SK-MEL-5 (cell line): ENCODE measurements at places on chromosomes 4 and X. TPM values are rescaled to one million over a fixed set of nuclear protein-coding genes. Genes with fewer than 3 reads are reported as not detected.

The DMD gene
- total RNA-seq: 12.8 and 12.9 TPM in 2 replicates

- no peak for DNase-seq
These were observed 99.6 kb downstream of the IQCM start for GRCh38 chr4:149715822-149716585.

- peak; percentile 20 for DNase-seq
These were observed 255.8 kb downstream of the UNC5C start for GRCh38 chr4:95293014-95293413.

The DDX53 gene
- total RNA-seq: not detected in 2 replicates

- DNase-seq: no peak
These were observed 15.8 kb downstream of the DCUN1D4 start for GRCh38 chr4:51858605-51859202.

DNA sequence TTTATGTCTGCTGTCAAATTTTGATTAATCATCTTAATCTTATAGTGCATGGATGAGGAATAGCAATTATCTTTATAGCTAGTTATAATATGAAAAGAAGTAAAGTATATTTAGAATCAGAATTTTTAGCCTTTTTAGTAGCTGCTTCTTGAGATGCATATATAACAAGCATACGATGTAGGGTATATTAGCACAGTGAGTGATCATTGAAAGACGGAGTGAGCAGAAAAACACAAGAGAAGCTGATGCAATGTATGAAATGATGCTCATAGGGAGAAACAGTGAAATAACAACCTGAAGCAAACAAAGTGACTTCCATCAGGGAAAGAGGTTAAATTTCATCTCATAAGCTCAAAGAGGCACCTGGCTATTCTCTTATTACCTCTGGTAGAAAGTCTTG, 77.0 kb downstream of the GLRA3 start:
- no peak for DNase-seq

DNA sequence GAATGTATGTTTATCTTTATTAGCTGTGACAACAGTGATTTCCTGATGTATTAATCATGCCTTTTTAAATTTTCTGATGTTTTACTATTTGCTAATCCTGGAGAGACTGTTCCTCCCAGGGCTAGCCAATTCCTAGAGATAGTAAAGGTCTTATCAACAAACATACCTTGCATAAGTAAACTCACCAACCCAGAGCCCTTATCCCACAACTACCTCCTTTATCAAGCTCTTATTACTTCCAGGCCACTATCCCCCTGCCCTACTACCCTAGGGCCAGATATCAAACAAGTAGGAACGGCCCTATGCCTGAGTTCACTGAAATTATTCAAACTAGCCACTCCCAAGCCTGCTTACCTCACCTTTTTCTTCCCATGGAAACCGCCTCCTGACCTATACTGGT, 58.2 kb upstream of the NPNT start:
- no peak for DNase-seq

GRCh38 chr4:38500433-38500832, 163.6 kb upstream of the KLF3 start:
- no peak for DNase-seq

DNA sequence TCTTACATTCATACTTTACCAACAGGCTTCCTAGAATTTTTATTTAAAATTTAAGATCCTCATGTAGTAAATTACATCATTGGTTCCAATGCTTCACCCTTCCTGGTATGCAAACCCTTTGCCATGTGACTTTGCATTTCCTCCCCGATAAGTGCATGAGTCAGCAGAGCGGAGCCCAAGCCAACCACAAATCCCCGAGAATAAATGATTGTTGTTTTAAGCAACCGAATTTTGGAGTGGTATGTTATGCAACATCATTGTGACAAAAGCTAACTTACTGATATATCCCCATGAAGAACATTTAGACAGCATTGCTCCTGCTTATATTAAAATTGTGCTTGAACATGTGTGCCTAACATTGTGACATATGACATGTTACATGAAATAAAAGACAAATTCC, 199.4 kb upstream of the DDX53 start:
- DNase-seq: peak; percentile 11

GRCh38 chrX:102744307-102744706, 23.8 kb downstream of the GPRASP3 start:
- no peak for DNase-seq

GRCh38 chrX:44012484-44013096, 39.4 kb upstream of the NDP start:
- DNase-seq: no peak
